Right atrium auricular region (tissue), 2 donors: ENCODE measurements at places on chromosomes 13 and 19. TPM values are rescaled to one million over a fixed set of nuclear protein-coding genes. Genes with fewer than 3 reads are reported as not detected.

DNA sequence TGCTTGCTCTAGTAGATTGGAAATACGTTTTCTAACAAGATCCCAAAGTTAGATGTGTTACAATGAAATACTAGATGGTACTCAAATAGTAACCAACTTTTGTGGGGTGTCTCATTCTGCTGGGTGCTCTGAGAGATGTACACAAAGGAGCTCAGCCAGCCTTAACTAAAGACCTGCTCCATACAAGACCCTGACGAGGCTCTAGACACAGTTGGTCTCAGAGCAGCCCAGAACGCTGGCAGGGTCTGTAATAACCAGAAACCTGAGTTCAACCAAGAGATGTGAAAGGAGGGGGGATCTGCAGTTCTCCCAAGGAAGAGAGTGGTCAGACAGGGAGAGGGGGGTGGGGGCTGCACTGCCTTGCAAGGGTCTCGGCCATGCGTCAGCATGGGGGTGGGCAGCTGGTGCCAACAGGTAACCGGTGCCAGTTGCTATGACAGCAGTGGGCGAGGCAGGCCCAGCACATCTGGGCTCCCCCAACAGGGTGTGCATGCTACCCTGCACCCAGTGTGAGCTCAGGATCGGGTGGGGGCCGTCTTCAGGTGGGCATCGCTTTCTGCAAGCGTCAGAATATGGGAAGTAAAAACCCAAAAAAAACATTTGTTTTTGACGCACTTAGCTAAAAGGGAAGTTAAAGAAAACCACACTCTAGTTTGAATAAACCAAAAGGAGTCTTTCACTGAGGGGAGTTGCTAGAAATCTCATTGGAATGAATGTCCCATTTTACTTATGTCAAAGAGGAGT is 68.0 kb upstream of the GPR183 start:
- peak; percentile 59 for DNase-seq

DNA sequence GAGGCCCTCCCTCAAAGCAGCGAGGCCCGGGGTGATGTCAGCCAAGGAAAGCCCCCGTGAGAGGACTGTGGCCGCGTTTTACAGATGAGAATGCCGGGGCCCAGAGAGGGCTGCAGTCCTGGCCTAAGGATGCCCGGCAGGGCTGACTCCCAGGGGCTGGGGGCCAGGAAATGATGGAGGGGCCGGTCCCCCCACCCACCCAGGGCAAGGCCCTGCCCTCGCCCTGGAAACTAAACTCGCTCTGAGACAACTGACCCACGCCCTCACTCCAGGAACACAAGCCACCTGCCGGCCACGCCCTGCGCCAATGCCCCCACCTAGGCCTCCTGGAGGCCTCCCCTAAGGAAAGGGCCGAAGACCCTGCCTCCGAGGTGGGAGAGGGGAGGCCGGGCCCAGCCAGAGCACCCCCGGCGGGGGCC is 7.2 kb downstream of the ZBTB7A start:
- DNase-seq: no peak

- peak; percentile 26 for DNase-seq
Observed at GRCh38 chr19:48203222-48203793, 32.8 kb downstream of the ZSWIM9 start.

The ZNF575 gene
- 0.39 TPM for total RNA-seq

The VMAC gene
- 4.1 TPM for total RNA-seq

The CNN1 gene
- total RNA-seq: 592 TPM

- DNase-seq: no peak
Observed at GRCh38 chr13:37029617-37030016, 29.0 kb downstream of the EXOSC8 start.

The ZNF471 gene
- 2.1 TPM for total RNA-seq

DNA sequence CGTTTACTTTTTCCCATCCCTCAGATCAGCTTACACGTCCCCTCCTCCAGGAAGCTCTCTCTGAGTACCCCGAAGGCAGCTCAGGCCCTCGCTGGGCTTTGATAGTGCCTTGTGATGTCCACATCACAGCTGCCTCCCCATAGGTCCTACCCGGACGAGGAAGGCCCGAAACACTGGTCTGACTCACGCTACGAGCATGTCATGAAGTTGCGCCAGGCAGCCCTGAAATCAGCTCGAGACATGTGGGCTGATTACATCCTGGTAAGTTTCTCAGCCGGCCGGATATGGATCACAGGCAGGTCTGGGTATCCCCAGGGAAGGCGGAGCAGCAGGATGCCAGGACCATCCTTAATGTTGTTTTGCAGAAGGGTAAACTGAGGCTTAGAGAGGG is 4.8 kb downstream of the COLGALT1 start:
- peak; percentile 81 for DNase-seq

DNA sequence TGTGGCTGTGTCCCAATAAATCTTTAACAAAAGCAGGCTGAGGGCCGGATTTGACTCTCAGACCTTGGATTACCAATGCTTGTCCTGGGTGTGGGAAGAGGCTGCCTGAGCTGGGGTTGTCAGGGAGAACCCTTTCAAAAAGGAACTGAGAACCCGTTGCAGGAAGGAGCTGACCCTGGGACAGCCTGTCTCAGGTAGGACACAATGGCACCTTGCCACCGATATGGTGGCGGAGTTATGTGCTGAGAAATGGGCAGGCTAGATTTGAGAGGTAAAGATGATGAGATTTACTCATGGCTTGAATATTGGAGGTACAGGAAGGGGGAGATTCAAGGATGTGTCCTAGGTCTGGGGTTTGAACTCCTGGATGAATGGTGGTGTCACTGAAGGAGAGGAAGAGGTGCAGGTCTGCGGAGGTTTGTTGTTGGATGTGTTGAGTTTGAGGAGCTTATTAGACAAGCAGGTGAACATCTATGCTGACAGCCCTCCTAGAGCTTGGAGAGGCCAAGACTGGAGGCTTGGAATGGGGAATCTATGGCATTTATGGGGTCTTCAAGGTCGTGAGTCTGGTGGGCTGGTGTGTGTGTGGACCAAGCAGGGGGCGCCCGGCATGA is 7.2 kb downstream of the PLEKHF1 start:
- DNase-seq: no peak

GRCh38 chr13:32790731-32791130 is 204.5 kb downstream of the PDS5B start:
- DNase-seq: no peak

DNA sequence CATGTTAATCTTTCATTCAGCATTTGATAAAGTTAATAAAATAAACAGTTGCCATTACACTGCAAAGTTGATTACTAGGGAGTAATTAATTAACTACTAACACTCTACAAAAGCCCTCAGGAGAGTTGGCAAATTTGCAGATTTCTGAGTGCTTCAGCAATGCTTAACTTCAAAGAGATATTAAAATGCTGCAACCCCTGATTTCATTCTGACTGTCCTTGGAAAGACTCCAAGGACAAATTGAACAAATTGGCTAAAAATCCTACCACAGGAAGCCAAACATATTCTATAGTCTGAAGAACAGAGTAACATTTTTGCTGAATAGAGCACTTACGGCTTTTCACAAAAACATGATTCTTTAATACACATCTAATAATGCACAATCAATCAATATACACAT is 1543.0 kb downstream of the SLITRK5 start:
- no peak for DNase-seq

The CFAP97D2 gene
- total RNA-seq: not detected

DNA sequence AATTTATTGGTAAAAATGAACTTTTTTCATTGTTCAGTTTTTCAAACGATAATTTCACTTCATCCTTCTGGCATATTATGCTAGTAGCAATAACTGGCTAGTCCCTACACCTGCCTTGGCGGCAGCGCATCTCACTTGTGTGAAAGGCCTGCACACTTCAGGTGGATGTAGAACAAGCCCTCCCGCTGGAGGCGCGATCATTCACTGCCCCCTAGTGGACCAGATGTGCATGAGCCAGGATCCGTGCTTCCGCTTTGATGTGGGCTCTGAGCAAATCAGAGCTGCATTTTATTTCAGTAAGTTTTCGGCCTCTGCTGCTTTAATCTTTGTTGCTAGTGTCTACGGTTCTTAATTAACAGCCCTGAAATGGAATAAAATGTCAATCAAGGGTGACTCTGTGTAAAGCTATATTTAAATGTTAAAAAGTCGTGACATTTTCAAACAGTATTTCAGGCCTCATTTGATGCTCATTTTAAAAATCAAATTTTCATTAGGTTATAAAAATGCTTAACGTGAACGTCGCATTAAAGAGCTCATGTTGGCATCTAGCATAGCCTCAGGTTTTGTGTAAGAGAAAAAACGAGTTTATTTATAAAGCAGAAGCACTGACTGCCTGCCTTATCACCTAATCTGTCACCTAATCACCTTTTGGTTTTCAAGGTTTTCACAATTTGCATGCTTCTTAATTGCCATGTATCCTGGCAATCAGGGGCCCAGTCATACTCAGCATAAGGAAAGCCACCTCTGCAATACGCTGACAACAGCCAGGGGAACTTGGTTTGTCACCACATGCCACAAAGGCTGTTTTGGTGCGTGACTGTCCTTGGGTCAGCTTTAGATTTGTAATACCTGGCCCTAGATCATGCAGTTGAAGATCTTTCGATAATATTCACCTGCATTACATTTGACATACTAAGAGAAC is 112.2 kb downstream of the TEX26 start:
- DNase-seq: peak; percentile 87

GRCh38 chr19:8302357-8302691 is 5.8 kb downstream of the CD320 start:
- DNase-seq: peak; percentile 58

DNA sequence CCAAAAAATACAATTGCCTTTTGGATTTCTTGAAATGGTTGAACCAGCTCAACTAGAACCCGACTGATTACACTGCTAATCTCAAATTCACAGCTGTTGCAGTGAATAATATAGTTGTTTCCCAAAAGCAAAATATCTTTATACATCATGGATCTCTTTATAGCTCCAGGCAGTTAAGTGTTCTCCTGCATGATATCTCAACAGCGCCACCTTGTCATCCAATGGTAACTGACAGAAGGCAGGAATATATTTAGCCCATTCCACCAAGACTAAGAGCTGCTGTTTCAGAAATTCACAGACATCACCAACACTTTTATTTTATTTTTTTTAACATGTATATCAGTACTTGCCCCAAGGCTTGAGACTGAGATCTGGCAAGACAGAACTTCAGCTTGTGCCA is 1141.0 kb upstream of the PRR20A start:
- no peak for DNase-seq

DNA sequence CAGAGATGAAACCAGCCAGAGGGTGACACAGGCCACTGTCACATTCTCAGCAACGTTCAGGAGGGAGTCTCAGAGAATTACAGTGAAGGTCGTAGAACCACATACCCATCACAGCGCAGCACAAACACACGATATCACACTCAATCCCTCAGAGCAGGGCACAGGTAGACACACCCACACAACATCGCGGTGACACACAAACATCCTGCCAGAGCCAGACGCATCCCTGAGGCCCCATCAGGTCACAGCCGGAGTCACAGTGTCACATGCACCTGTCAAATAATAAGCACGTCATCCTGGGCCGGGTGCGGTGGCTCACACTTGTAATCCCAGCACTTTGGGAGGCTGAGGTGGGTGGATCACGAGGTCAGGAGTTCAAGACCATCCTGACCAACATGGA is 17.5 kb downstream of the ELAVL3 start:
- no peak for DNase-seq

- no peak for DNase-seq
Observed at GRCh38 chr19:54425382-54425723, 10.1 kb downstream of the TTYH1 start.

DNA sequence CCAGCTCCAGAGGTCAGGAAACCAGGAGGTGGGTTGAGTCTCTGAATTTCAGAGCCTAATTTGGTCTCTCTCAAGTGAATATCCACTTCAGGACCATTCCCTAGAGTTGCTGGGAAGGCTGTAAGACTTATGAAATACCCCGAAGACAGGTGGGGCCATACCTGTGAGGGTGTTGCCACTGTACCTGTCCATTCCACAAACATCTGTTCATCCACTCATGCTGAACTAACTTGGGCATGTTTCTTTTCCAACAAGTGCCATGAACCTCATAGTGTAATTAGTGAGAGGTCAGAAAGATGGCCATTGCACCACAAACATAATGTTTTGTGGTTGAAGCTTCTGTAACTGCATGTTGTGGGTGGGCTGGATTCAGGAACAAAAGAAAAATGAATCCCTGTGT is 7.8 kb downstream of the ILF3 start:
- no peak for DNase-seq

GRCh38 chr13:80341756-80342370 is 937 bp upstream of the SPRY2 start:
- peak; percentile 67 for DNase-seq

The ZNF791 gene
- 10.1 TPM for total RNA-seq

GRCh38 chr19:48810151-48810550 is 678 bp downstream of the BCAT2 start:
- no peak for DNase-seq

The NLRP4 gene
- total RNA-seq: not detected

GRCh38 chr13:79631051-79631659 is 150.2 kb downstream of the NDFIP2 start:
- DNase-seq: no peak

GRCh38 chr13:55432814-55433213 is 1707.9 kb upstream of the PRR20A start:
- no peak for DNase-seq

- peak; percentile 56 for DNase-seq
Observed at GRCh38 chr13:113584870-113585671, 518 bp downstream of the TFDP1 start.

DNA sequence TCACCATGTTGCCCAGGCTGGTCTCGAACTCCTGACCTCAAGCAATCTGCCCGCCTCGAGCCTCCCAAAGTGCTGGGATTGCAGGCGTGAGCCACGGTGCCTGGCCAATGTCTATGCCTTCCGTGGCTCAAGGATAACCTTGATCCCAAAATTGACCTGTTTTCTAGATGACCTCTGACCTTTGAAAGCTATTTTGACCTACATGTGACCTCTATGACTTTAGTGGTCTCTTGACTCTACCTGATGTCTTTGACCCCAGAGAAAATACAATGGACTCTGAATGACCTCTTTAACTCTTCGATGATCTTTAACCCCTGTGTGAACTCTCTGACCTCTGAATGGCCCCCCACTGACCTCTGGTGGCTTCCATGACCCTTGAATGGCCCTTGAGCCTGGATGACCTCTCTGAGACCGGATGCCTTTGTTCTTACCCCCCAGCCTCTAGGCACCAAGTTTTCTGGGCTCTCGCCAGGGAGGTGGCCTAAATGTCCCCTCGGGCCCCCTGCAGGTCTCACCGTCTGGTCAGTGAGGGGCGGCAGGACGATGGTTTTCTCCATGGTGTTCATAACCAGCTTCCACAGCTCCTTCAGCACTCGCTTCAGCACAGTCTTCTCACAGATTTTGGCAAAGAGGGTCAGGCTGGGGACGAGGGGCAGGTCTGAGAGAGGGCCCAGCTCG is 63.7 kb downstream of the UNC13A start:
- no peak for DNase-seq

- DNase-seq: peak; percentile 57
Observed at GRCh38 chr13:27830010-27830409, 37.7 kb downstream of the GSX1 start.

GRCh38 chr19:57872450-57872849 is 16.4 kb downstream of the ZNF814 start:
- no peak for DNase-seq

The ZNF823 gene
- 4.0 TPM for total RNA-seq

The LMTK3 gene
- total RNA-seq: 1.3 TPM

GRCh38 chr13:33174931-33175330 is 110.6 kb downstream of the STARD13 start:
- DNase-seq: no peak

The ADAMTSL5 gene
- 27.2 TPM for total RNA-seq

GRCh38 chr13:76826527-76826926 is 59.7 kb downstream of the KCTD12 start:
- DNase-seq: no peak

GRCh38 chr19:39568604-39569003 is 28.6 kb upstream of the EID2 start:
- DNase-seq: no peak
